ENCODE measurements at places on chromosomes 2 and 18. TPM values are rescaled to one million over a fixed set of nuclear protein-coding genes. Genes with fewer than 3 reads are reported as not detected.

RND3 gene
- total RNA-seq: 46.9 TPM

CRACDL gene
- 3.3 TPM for total RNA-seq

ATOH8 gene
- 21.0 TPM for total RNA-seq

CSRNP3 gene
- 2.9 TPM for total RNA-seq

REG3A gene
- total RNA-seq: not detected

LCT gene
- total RNA-seq: not detected

CYS1 gene
- total RNA-seq: 3.8 TPM

LIMS4 gene
- total RNA-seq: 4.5 TPM

IL36A gene
- not detected for total RNA-seq

SLC30A3 gene
- total RNA-seq: 10.2 TPM

DNA sequence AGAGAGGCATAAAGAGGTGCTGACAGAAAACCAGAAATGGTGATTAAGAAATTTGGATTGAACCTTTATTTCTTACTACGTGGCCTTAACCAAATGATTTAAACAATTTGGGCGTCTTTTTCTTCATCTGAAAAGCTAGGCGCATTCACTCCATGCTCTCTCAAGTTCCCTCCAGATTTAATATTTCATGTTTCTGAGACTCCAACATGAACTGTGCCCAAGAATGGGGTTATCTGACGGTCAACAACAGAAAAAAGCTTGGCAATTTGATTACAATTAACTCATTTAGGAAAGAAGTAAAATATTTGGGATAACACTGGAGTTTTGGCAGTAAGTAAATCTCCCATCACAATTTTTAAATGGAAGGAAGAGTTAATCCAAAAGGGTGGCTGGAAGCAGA lies 345.4 kb downstream of the ARHGAP15 start:
- DNase-seq: no peak

- no peak for DNase-seq
Observed at GRCh38 chr2:52964916-52965530, 802.6 kb upstream of the CHAC2 start.

DNA sequence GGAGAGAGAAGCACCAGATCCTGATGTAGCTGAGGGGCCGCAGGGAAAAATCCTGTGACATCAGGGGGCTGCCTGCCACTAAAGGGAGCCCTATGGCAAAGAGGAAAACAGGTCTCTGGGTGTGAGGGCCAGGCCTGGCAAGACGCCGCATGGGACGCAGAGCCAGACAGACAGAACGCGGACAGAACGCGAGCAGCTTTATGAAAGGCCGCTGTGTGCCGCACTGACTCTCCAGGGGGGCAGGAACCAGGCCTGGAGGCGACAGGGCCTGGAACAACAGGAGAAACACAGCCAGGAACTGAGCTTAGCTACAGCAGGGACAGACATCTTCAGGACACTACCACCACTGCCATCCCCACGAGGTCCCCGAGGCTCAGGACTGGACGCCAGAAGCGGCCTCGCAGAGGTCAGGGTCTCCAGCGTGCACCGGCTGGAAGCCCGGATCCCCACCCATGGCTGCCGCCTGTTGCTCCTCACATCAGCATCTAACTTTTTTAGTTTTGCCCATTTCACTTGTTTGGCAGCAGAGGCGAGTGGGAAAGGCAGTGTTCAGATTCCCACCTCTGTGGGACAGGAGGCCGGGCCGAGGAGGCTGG lies 131.6 kb downstream of the VAPA start:
- DNase-seq: no peak

DNA sequence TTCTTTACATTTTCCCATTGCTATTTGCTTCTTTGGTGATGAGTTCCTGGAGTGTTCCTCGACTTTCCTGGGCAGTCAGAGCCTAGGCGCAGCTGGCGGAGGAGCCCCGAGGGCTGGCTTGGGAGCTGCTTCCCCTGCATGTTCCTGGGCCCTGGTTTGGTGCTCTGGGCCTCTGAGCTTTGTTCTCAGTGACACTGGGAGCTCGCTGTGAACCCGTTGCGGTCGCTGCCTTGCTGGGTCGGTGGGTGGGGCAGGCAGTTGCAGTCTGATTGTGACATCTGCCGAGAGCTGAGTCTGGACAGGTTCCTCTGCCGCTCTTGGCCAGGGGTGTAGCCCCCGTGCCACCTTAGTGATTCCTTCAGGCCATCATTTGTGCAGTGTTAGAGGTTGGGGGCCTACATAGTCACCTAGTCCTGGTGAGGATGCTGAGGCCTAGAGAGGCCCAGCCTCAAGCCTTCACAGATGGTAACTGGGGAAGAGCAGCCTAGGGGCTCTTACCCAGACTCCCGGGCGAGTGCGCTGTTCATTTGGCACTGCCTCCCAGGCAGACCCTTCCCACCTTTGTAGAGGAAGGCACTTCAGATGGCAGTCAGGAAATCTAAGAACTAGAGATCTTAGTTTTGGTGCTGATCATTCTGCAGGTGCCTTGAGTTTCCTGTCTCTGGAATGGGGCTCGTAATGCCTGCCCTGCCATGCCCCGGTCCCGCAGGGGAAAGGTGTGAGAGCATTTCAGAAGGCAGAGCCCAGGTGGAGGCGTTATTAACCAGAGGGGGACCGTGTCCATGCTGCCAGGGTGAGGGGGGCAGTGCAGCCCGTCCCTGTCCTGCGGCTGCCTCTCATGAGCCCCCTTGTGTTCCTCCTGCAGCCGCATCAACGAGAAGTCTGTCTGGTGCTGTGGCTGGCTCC lies 8.4 kb downstream of the ASB1 start:
- no peak for DNase-seq

GRCh38 chr2:85250045-85250444 lies 77.7 kb downstream of the TGOLN2 start:
- DNase-seq: no peak

- DNase-seq: no peak
Observed at GRCh38 chr18:30406728-30407127, 635.8 kb downstream of the DSC3 start.

DNA sequence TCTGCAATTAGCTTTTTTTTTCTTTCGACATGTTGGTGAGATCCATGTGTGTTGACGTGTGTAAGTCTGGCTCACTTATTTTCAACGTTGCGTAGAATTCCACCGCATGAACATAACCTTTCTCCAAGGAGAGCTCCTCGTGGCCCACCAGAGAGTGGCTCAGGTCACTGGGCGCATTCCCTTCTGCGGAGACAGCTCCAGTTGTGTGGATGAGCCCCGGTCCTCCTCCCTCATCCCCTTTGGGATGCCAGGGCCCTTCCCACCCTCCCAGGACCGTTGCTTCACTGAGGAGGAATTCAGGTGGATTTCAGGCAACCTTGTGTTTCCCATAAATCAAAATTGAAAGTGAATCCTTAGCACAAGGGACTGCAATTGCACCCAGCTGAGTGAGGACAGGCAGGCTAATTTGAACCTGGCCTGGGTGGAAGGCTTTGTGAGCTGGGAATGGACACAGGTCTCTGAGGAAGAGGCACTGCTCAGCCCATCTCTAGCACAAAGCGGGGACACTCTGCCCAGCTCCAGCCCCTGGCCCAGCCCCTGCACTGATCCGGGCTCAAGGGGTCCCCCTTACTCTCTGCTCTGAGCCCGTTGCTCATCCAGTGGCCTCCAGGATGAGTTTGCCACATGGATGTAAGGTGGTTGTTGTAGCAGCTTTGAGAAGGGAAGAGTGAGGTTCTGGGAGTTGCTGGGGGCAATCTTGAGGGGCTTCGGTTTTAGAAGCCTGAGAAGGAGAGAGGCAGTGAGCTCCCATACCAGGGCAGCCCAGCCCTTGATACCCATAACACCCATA lies 57.8 kb upstream of the HAAO start:
- DNase-seq: peak; percentile 69

DNA sequence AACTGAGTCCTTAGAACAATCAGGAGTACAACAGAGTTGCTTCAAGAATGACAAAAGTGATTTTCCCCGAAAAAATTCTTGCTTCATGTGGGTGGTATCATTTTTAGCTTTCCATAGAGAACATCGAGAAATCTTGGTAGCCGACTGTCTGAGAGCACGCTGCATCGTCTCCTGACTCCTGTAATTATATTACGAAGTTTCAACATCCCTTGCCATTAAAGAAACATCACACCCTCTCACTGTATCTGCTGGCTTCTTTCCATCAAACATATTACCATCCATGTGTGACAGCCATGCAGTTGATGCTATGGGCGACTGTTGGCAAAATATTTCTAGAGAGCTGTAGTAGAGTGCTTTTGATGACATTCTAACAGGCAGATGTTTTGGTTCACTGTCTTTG lies 311.2 kb downstream of the CMPK2 start:
- no peak for DNase-seq

DNA sequence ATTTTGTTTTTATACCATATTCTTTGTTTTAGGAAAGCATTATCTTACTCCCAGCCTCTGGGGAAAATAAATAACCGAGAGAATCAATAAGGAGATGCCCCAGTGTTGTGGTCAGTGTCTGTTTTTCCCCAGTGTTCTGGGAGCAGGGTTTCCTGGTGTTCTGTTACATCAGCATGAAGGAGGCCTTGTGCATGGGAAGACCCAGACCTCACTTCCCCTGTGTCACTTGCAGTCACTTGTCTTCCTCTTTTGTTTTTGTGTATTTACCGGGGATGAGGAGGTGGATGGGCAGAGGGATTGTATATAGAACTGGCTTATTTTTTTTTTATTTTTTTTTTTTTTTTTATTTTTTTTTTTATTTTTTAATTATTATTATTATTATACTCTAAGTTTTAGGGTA lies 45.0 kb upstream of the MGAT5 start:
- no peak for DNase-seq

- no peak for DNase-seq
Observed at GRCh38 chr2:55137024-55137958, 87.0 kb upstream of the RTN4 start.

DNA sequence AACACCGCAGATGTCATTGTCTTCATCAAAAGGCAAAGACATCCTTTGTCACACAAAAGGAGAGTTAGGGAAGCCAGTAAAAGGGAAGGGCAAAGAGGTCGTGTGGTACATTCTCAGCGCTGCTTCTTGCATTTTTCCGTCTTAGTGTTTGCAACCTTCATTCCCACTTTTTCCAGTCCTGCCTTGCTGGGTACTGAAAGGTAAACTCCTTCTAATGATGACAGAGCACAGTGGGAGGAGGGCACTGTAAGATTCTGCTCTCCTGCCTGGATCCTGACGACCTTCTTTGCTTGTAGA lies 424.3 kb upstream of the MEX3C start:
- DNase-seq: no peak

DNA sequence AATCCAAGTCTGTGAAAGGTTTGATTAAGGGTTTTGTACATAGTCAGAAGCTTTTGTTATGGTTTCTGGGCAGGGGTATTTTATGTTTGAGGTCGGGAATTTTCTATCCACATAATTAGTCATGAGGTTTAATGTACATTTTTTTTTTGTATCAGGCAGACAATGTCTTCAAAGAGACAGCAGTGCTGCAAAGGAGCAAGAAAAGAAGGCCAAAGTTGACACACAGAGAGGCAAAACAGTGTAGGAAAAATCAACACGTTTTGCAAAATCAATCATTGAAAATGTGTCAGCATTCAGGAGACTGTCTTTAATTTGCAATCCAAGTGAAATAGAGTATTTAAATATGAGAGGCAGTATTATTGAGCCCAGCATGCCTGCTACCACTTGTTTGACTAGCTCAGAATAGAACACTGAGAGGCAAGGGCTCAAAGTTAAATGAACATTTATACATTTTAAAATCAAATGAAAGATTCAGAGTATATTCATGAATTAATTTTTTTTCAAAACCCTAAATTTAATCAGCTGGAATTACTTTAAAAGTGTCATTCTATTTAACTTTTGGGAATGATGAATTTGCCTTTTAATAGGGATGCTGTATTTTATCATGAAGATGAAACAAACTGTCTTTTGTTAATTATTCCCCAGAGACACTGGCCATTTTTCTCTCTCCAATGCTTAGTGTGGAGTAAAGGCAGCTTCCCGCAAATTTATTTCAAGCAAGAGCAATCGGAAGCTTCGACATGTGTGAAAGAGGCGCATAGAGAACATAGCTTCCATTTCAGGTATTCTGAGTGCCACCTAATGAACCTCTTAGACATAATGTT lies 11.3 kb downstream of the VRK2 start:
- no peak for DNase-seq

DNA sequence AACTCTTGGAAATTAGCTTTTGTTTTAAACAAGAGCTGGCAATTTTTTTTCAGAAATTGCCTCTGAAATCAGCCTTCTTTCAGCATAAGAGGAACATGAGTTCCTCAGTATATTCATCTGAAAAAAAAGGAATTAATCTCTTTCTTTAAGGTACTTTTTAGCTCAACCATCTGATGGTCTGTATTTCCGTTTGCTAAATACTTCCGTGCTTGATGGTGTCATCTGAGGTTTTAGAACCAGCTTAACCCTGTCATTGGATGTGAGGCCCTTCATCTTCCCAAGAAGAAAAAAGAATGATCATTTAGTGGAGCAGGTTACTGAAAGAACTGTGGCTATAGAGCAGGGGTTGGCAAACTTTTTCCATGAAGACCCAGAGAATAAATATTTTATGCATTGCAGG lies 175.0 kb downstream of the TRABD2A start:
- DNase-seq: no peak

DNA sequence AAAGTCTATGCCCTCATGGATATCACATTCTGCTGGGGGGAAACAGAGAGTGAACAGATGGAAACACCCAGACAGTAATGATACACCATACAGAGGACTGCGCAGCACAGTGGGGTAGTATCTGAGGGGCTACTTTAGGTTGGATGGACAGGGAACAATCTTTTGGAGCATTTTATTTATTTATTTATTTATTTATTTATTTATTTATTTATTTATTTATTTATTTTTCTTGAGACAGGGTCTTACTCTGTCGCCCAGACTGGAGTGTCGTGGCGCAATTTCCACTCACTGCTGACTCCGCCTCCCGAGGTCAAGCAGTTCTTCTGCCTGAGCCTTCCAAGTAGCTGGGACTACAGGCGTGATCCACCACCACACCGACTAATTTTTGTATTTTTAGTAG lies 89.2 kb downstream of the TGOLN2 start:
- peak; percentile 33 for DNase-seq

DNA sequence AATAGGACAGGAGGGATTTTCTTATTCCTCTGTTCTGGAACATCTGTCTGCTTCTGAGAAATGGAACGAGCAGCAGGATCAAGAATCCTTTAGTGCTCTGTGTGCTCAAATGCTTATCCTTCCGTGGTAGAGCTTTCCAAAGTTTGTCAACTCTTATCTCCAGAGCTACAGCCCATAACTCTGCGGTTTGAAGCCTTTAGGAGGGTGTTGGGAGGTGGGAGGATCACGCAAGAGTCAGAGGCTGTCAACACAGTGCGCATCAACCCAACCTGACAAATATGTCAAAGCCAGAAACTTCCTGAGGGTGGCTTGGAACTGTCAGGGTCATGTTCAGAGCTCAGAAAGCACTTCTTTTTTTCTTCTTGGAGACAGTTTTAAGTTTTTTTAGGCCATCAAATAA lies 95.9 kb downstream of the CRIM1 start:
- no peak for DNase-seq
